Esophagus squamous epithelium (tissue), 5 donors: ENCODE measurements at places on chromosomes 16 and 17.

GRCh38 chr16:55976815-55977214 is 101.6 kb upstream of the CES5A start:
- no peak for DNase-seq

DNA sequence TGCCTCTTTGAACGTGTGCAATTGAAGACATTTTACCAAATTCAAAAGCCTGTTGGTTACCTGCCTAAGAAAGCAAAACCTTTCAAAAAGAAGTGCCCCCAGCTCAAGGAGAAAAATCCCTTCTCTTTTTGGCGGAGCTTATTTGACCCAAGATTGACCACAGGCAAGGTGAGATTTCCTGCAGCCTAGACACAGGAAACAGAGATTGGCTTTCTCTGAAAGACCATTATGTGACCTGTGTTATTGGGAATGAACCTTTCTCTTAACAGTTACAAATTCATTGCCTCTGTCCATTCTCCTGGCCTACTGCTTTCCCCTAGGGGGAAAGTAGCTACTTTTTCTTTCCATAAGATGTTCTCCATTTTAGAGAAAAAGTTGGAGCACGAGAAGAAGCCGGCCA is 42.1 kb upstream of the MAF start:
- no peak for DNase-seq

- no peak for DNase-seq
Measured at GRCh38 chr16:56614549-56614991, 6.2 kb downstream of the MT2A start.

- no peak for DNase-seq
Measured at GRCh38 chr17:30831257-30831656, 509 bp upstream of the ATAD5 start.

GRCh38 chr16:2834968-2835367 is 4.9 kb downstream of the ZG16B start:
- DNase-seq, result no peak

DNA sequence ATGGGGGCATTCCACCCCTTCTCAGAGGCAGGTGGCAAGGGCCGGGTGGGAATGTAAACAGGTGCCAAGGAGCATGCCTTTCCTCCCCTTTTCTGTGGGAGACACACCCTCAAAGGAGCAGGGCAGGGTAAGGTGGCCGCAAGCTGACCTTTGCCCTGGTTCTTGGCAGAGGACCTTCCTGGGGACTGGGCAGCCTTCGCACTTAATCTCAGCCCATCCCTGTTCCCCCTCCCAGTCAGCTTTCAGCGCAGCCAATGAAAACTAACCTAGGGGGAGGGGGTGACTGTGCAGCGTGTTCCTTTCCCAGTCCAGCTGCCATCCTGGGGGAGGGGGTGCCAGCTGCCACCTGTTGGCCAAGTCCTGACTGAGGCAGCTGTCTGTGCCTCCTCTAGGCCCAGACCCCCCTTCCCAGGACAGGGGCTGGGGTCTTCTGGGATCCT is 2.8 kb downstream of the TRAF4 start:
- DNase-seq, result no peak

DNA sequence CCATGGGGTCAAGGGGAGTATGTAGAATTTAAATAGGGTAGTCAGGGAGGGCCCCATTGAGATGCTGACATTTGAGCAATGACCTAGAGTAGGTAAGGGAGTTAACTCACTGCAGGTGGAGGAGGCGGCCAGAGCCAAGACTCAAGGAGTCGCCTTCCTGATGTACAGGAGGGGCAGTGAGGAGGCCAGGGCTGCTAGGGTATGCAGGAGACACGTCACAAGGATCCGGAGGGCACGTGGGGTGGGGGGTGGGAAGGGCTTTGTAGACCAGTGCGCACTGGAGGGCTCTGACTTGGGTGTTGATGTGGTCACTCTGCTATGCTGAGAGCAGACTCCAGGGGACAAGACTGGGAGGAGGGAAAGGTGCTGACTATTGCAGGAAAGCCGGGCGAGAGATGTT is 37.5 kb downstream of the SPECC1 start:
- no peak for DNase-seq
